RWPE2 (cell line): ENCODE measurements at places on chromosomes 2 and 18.

- H3K4me3 ChIP-seq, result no peak overlapping the region
- H3K27me3 ChIP-seq, result no peaks in the 10 kb centered on the region
Observed at GRCh38 chr18:77173275-77174030, 40.9 kb upstream of the MBP start.

DNA sequence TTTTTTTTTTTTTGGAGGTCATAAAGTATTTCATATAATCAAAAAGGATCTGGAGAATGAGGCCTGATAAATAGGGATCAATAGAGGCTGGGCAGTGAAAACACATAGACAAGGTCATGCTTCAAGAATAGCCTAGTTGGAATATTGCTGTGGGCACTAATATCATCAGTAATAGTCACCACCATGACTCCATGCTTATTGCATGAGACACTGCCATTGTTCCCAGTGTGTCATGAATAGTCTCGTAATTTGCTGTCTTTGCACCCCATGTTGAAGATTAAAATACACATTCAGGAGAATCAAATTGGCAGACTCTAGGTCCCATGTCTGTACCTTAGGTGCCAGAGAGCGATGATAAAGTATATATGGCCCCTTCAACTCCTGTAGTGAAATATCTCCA is 10.3 kb downstream of the ASXL3 start:
- H3K27me3 ChIP-seq, result peaks cover 10% of the 10 kb centered on the region
- no peaks in the 10 kb centered on the region for H3K36me3 ChIP-seq
- no peak overlapping the region for H3K4me3 ChIP-seq
- DNase-seq, result no peak

- peaks cover 44% of the 10 kb centered on the region for H3K4me1 ChIP-seq
- DNase-seq, result no peak
- no peaks in the 10 kb centered on the region for H3K27me3 ChIP-seq
- H3K27ac ChIP-seq, result no peak overlapping the region
Observed at GRCh38 chr2:10449486-10449831, 1.3 kb upstream of the ODC1 start.

DNA sequence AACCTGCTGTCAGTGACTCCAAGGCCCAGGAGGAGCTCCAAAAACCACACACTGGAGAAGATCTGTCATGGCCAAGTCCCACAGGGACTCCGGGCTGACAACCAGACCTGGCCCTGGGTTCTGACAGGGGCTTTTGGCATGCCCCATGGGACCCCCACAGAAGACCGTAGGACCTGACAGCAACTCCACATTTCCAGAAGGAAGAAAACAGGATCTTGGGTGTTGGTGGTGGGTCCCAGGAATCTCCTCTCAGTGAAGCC is 275.9 kb upstream of the HS6ST1 start:
- no peaks in the 10 kb centered on the region for H3K36me3 ChIP-seq
- no peaks in the 10 kb centered on the region for H3K27me3 ChIP-seq
- H3K4me3 ChIP-seq, result no peak overlapping the region
- no peak overlapping the region for H3K27ac ChIP-seq
- no peak for DNase-seq

GRCh38 chr2:48279344-48280090 is 250.4 kb upstream of the STON1 start:
- DNase-seq, result no peak
- no peak overlapping the region for H3K27ac ChIP-seq
- H3K27me3 ChIP-seq, result no peaks in the 10 kb centered on the region
- no peaks in the 10 kb centered on the region for H3K4me1 ChIP-seq
- no peak overlapping the region for H3K4me3 ChIP-seq

GRCh38 chr2:216578325-216578724 is 54.9 kb upstream of the IGFBP2 start:
- no peaks in the 10 kb centered on the region for H3K4me1 ChIP-seq
- DNase-seq, result no peak
- no peak overlapping the region for H3K27ac ChIP-seq
- no peak overlapping the region for H3K4me3 ChIP-seq

DNA sequence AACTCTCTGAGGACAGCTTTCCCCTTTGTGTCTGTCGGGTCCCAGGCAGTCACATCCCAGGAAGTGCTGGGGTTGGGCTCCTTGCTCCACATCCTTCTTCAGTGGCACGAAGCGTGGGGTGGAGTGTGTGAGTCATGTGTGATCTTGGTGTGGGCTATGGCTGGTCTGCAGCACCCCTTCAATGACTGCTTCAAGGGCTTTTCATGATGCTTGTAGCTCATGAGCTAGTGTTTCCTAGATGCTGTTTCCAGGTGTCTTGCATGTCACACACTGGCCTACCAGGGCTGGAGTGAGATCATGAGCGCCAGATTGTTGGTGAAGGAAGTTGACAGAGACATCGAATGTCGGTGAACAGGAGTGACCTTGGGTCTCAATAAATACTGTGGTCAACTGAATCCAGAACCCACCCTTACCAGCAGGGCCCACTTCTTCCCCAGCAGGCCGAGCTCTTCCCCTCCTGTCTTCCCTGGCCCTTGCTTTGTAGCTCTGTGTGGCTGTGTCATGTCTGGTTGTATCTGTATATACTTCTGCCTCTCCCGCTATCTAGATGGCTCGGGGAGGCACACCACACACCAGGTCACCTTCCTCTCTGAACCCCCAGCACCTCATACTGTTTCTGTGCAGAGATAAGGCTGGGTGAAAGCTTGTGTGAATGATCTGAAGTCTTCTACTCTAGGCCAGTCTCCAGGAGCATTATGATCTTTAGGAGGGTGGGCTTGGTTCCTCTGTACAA is 3.8 kb downstream of the C2orf92 start:
- H3K36me3 ChIP-seq, result no peaks in the 10 kb centered on the region
- H3K4me3 ChIP-seq, result no peak overlapping the region
- no peak for DNase-seq
- H3K4me1 ChIP-seq, result no peaks in the 10 kb centered on the region

GRCh38 chr2:206968134-206969086 is 29.1 kb downstream of the CPO start:
- no peaks in the 10 kb centered on the region for H3K36me3 ChIP-seq
- no peaks in the 10 kb centered on the region for H3K27me3 ChIP-seq
- no peak overlapping the region for H3K4me3 ChIP-seq
- H3K4me1 ChIP-seq, result peaks cover 6% of the 10 kb centered on the region
- no peak for DNase-seq
- no peak overlapping the region for H3K27ac ChIP-seq

DNA sequence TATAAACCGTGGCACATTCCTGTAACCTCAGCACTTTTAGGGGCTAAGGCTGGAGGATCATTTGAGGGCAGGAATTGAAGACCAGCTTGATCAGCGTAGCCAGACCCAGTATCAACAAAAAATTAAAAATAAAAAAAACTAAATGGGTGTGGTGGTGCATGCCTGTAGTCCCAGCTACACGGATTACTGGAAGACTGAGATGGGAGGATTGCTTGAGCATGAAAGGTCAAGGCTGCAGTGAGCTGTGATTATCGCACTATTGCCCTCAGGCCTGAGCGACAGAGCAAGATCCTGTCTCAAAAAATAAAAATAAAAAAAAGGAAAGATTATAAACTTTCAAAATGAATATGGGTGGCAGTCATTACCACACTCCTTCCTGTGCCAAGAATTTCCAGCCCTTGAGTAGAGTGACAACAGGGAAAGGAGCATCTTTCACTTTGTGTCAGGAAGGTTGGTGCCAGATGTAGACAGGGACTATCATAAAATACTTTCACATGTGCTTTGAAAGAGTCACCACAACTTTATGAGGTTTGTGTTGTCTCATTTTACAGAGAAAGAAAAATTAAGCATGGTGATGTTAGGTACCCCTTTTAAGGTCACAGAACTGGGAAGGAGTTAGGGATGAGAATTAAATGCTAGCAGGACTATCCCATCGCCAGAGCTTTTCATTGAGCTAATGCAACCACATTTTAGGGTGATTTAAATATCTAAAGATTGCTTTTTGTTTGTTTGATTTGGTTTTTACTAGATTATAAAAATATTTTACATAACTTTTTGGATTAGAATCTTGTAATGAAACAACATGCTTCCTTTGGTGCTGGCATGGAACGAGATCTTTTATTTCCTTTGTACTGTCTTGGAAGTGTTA is 1617.4 kb upstream of the ACVR2A start:
- no peak overlapping the region for H3K27ac ChIP-seq
- no peaks in the 10 kb centered on the region for H3K36me3 ChIP-seq
- no peak overlapping the region for H3K4me3 ChIP-seq

- peak overlapping the region; percentile 45 for H3K27ac ChIP-seq
- H3K36me3 ChIP-seq, result no peaks in the 10 kb centered on the region
- H3K4me3 ChIP-seq, result no peak overlapping the region
- H3K4me1 ChIP-seq, result peaks cover 50% of the 10 kb centered on the region
- DNase-seq, result peak; percentile 87
- H3K27me3 ChIP-seq, result no peaks in the 10 kb centered on the region
Observed at GRCh38 chr2:130824492-130825061, 12.1 kb upstream of the ARHGEF4 start.

GRCh38 chr18:68394705-68395104 is 320.2 kb downstream of the TMX3 start:
- DNase-seq, result no peak
- H3K36me3 ChIP-seq, result no peaks in the 10 kb centered on the region
- H3K4me1 ChIP-seq, result no peaks in the 10 kb centered on the region
- no peaks in the 10 kb centered on the region for H3K27me3 ChIP-seq
- no peak overlapping the region for H3K27ac ChIP-seq

GRCh38 chr18:27627927-27628326 is 442.8 kb upstream of the CHST9 start:
- H3K4me1 ChIP-seq, result no peaks in the 10 kb centered on the region
- H3K27ac ChIP-seq, result no peak overlapping the region
- H3K4me3 ChIP-seq, result no peak overlapping the region
- peaks cover 19% of the 10 kb centered on the region for H3K27me3 ChIP-seq
- H3K36me3 ChIP-seq, result no peaks in the 10 kb centered on the region

DNA sequence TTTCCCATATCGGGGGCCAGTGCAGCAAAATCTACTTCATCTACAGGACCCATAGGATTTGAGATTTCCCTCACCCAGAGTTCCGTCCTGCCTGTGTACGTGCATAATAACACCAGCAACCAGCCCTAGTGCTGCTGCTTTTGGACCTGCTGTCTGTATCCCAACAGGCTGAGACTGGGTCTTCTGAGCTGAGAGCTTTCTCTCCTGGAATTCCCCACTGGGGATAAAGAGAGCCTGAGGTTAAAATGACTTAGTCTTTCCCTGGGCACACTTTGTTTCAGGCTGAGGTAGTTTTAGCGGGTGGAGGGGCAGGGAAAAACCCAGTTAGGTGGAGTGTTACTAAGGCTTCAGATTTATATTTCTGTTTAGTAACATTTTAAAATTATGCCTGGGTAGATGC is 62.5 kb downstream of the SERTAD2 start:
- H3K27me3 ChIP-seq, result no peaks in the 10 kb centered on the region
- H3K36me3 ChIP-seq, result peaks cover 58% of the 10 kb centered on the region
- H3K4me3 ChIP-seq, result no peak overlapping the region
- peaks cover 14% of the 10 kb centered on the region for H3K4me1 ChIP-seq
- no peak overlapping the region for H3K27ac ChIP-seq

GRCh38 chr18:45837283-45838070 is 12.0 kb downstream of the SIGLEC15 start:
- H3K4me1 ChIP-seq, result peaks cover 3% of the 10 kb centered on the region
- H3K27ac ChIP-seq, result no peak overlapping the region
- no peaks in the 10 kb centered on the region for H3K27me3 ChIP-seq
- H3K36me3 ChIP-seq, result no peaks in the 10 kb centered on the region

- no peak overlapping the region for H3K27ac ChIP-seq
- H3K36me3 ChIP-seq, result no peaks in the 10 kb centered on the region
- H3K27me3 ChIP-seq, result no peaks in the 10 kb centered on the region
- DNase-seq, result no peak
Observed at GRCh38 chr2:21268878-21269224, 145.1 kb downstream of the TDRD15 start.

DNA sequence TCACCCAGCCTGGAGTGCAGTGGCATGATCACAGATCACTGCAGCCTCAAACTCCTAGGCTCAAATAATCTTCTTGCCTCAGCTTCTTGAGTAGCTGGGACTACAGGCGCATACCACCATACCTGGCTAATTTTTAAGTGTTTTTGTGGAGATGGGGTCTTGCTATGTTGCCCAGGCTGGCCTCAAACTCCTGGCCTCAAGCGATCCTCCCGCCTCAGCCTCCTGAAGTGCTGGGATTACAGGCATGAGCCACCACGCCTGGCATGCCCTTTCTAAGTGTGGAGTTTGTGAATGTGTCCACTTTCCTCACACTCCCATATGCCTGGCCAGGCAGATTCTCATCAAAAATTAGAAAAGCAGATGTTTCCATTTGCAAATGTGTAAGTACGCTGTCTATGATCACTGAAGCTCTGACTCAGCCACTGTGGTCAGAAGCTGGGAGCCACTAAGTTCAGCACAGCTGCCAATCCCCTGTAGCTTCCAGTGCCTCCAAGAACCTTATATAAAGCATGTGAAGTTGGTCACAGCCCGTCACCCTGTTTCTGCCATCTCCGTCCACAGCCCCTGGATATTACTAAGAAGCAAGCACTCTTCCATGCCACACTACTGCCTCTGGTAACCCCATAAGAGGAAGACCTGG is 155.4 kb downstream of the FAM210A start:
- H3K27ac ChIP-seq, result no peak overlapping the region
- H3K27me3 ChIP-seq, result no peaks in the 10 kb centered on the region
- H3K4me3 ChIP-seq, result no peak overlapping the region
- DNase-seq, result no peak
- no peaks in the 10 kb centered on the region for H3K4me1 ChIP-seq
- H3K36me3 ChIP-seq, result no peaks in the 10 kb centered on the region

DNA sequence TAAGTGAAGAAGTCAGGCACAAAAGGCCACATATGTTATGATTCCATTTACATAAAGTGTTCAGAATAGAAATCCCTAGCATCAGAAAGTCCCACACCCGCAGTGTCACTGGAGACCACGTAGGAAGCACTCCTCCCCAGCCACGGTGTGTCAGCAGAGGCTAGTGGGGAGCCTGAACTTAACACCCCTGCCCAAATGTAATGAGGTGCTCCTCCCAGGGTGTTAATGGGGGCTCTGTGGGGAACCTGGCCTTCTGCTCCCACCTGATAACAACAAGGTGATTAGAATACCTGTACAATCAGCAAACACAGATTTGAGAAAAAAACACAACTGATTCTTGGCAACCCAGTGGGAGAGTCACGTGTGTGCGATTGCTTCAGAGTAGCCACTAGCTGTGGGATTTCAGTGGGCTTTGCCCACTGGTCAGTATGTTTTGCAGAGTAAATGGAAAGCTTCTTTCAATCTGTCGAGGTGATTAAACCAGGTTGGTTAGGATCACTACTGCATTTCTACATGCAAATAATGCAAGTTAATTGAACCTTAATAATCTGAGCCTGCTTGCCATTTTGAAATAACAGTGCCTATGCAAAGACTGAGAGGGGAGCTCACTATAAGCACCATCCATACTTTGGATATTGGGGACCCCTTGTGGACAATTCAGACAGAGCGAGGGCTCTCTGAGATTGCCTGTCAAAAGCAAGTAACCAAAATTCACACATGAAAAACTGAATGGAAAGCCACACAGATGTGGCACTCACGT is 20.6 kb upstream of the ATRAID start:
- no peak overlapping the region for H3K4me3 ChIP-seq
- H3K4me1 ChIP-seq, result no peaks in the 10 kb centered on the region
- DNase-seq, result no peak
- no peaks in the 10 kb centered on the region for H3K27me3 ChIP-seq
- no peak overlapping the region for H3K27ac ChIP-seq
- no peaks in the 10 kb centered on the region for H3K36me3 ChIP-seq

GRCh38 chr2:34909992-34910705 is 1311.0 kb upstream of the FAM98A start:
- H3K27ac ChIP-seq, result no peak overlapping the region
- no peak overlapping the region for H3K4me3 ChIP-seq
- no peaks in the 10 kb centered on the region for H3K4me1 ChIP-seq
- no peak for DNase-seq
